ENCODE measurements at places on chromosomes 12 and 14.

DNA sequence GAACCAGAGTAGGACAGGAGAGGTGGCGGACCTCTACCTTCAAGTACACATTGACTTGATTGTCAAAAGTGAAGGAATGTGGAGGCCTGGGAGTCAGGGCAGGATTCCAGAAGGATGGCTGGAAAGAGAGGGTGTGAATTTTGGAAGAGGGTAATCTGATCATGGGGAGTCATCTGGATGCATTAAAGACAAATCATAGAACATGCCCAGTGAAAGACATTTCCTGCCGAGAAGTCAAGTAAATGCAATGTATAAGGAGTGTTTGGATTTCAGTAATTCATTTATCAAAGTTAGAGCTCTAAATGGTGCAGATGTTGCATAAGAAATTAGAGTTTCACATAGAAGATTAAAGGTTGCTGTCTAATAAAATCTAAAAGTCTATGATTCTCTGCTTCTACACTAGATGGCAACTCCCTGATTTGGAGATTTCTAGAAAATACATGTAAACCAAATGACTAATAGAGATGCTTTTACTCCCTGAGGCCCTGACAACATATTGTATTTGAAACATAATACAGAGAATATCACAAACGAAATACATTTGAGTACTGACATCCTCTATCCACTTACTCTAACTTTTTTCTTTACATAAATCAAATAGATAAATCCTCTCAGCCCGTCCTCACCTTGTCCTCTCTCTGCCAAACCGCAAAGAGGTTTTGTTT, 91.3 kb downstream of the KCNA5 start:
- no peak for DNase-seq

GRCh38 chr14:77908847-77909246, 108.9 kb downstream of the ADCK1 start:
- no peak for DNase-seq

- no peak for DNase-seq
Observed at GRCh38 chr12:132160016-132160415, 15.8 kb downstream of the NOC4L start.

- no peak for DNase-seq
Observed at GRCh38 chr14:24774187-24774915, 140.4 kb upstream of the GZMB start.

DNA sequence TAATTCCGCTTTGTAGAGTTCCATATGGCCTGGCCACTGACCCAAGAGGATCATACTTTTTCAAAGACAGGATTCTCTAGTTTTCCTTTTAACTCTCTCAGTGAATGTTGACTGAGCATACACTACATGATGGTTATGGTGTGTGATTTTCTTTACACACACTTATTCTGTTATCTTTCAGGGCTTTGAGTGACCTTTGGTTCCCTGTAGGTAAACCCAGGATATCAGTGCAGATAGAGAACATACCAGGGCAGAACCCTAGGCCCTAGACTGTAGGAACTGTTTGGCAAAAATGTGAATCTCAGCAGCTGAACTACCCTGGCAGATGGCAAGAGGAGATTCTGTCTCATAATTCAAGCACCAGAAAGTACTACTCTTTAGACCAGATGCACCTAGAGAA, 159.6 kb downstream of the KCNA5 start:
- DNase-seq, result no peak

- DNase-seq, result no peak
Observed at GRCh38 chr12:19454837-19455236, 15.5 kb downstream of the AEBP2 start.

GRCh38 chr12:71183846-71184245, 26.0 kb upstream of the TSPAN8 start:
- DNase-seq, result peak; percentile 41

GRCh38 chr12:32303174-32303549, 96.2 kb upstream of the FGD4 start:
- DNase-seq, result no peak

GRCh38 chr14:39434401-39434800, 2.2 kb upstream of the FBXO33 start:
- peak; percentile 23 for DNase-seq

GRCh38 chr12:81005606-81006005, 67.9 kb upstream of the LIN7A start:
- no peak for DNase-seq

DNA sequence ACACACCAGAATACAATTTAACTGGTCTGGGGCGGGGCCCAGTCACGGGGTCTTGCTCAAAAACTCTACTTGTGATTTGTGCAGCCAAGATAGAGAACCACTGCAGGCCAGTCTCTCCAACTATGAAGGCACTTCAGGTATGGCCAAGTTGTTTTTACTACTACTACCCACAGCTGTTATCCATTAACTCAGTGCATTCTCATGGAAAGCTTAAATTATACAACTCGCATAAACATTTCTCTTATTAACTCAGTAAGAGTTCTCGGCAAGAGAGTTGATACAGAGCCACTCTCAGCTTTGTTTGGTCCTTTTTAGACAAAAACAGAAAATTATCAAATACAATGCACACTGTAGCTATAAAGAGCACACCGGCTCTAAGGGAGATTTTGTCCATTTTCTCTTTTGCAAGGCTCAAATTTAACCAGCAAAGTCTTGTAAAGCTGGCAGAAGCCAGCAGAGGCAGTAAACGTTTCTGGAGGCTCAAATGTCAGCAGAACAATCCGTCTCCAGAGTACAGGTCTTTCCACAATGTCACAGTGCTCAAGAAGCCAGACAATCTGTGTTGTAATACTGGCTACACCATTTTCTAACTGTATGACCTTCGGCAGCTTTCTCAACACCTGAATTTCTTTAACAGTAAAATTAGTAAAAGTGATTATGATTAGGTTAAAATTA, 85.9 kb downstream of the PTGER2 start:
- DNase-seq, result no peak

GRCh38 chr14:105203057-105203531, 22.0 kb upstream of the NUDT14 start:
- DNase-seq, result peak; percentile 69

DNA sequence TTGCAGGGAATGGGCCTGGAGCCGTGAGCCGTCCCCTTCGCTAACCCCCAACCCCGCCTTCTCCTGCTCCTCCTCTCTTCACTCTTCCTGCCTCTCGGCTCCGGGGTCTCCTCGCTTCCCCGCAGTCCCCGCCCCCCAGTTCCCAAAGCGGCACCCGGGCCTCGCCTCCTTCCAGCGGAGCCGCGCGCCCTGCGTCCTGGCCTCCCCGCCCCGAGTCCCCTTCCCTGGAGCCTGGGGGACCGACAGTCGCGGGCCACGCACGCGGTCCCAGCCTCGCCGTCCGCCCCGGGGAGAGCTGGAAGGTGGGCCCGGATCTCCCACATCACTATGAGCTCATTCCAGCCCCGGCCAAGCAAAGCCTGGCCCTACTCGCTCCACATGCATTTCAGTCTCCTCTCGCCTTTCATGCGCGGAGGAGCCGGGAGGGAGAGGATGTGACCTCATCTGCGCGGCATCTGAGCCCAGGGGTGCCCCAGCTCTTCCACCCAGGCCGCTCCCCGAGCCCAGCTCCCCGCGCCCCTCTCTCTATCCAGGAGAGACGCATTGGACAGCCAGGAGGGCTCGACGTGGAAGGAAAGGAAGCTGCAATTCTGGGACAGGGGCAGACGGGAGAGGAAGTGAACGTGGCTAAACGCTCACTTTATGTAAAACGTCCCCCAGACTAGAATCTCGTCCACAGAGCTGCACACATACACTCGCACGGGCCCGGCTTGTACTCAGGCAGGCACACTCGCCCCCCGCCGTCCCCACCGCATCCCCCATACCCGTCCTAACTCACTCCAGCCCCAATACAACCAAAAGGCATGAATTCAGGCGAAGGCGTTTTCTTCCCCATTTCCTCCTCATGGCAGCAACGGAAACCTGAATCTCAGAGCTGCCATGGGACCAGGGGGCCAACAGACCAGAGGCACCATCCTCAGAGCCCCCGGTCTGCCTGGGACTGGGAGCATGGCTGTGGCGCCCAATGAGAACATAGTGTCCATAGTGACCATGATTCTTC, 108.7 kb upstream of the CCND2 start:
- DNase-seq, result peak; percentile 50

GRCh38 chr12:125222876-125223275, 157.6 kb downstream of the AACS start:
- no peak for DNase-seq

- peak; percentile 56 for DNase-seq
Observed at GRCh38 chr14:50773632-50774541, 57.1 kb downstream of the NIN start.

- DNase-seq, result peak; percentile 6
Observed at GRCh38 chr12:105587237-105587636, 256.7 kb downstream of the C12orf75 start.

DNA sequence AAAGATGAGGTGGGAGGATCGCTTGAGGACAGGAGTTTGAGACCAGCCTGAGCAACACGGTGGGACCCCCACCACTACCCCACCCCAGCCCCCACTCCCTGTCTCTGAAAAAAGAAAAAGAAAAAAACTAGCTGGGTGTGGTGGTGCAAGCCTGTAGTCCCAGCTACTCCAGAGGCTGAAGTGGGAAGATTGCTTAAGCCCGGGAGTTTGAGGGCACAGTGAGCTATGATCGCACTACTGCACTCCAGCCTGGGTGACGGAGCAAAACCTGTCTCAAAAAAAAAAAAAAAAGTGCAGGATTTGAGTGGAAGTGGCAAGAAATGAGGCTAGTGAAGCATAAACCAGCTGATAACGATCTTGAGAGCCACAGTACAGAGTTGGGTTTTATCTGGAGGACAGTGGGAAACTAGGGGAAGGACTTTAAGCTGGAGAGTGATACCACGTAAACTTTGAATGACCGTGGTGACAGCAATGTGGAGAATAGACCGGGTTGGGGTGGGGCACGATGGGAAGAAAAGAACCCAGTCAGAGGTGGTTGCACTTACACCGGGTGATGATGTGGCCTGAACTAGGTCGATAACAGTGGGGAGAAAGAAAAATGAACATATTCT, 85.3 kb downstream of the TMEM260 start:
- DNase-seq, result no peak

DNA sequence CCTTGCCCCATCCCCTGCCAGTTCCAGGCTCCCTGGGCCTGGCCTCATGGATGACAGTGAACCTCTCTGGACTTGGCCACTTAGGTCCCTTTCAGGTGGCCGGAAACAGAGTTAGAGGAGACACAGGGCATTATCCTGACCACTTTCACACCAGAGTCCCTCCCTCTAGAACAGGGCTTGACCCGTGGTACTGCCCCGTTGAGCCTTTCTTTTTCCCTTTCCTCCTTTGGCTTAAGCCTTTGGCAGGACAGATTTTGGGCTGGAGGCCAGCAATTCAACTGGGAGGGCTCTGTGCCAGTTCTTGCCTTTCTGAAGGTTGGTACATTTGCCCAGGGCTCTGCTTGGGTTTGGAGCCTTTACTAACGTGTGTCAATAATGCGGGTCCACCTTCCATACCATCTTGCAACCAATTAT, 22.8 kb downstream of the TPCN1 start:
- no peak for DNase-seq

DNA sequence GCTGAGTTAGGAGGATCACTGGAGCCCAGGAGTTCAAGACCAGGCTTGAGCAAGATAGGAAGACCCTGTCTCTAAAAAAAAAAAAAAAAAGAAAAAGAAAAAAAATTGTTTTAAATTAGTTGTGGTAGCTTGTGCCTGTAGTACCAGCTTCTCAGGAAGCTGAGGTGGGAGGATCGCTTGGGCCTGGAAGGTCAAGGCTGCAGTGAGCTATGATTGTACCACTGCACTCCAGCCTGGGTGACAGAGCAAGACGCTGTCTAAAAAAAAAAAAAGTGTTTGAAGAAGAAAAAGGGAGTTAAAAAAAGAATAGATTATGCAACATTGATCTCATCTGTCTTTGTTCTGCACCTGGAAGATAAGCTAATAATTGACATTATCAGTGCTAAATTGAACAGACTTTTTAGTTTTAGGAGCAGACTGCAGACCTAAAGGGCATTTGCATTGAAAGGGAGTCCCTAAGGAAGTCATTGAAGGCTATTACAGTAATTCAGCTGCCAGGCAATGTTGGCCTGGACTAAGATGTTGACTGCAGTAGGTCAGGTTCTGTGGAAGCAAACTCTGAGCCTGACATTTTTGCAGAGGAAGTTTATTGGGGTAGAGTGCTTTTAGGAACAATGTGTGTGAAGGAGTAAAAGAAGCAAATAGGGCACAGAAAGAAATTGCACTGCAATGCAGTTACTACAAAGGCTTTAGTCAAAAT, 215.8 kb downstream of the PCNX1 start:
- no peak for DNase-seq

DNA sequence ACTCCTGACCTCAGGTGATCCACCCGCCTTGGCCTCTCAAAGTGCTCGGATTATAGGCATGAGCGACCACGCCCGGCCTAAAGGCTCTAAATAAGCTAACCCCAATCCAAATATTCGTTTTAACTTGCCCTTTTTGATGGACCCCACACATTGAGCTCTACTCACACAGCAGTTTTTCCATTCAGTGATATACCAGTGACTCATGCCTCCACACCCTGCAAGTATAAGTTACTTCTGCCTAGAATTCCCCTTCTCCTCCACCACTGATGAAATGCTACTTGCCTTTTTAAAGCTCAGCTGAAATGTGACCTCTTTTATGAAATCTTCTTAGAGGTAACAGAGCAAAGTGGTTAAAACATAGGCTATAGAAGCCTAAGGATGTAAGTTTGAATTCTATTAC, 68.8 kb downstream of the EXOC5 start:
- DNase-seq, result peak; percentile 76

- no peak for DNase-seq
Observed at GRCh38 chr14:77220246-77221017, 38.8 kb downstream of the TMEM63C start.

GRCh38 chr12:97046901-97047300, 139.8 kb downstream of the NEDD1 start:
- DNase-seq, result no peak

DNA sequence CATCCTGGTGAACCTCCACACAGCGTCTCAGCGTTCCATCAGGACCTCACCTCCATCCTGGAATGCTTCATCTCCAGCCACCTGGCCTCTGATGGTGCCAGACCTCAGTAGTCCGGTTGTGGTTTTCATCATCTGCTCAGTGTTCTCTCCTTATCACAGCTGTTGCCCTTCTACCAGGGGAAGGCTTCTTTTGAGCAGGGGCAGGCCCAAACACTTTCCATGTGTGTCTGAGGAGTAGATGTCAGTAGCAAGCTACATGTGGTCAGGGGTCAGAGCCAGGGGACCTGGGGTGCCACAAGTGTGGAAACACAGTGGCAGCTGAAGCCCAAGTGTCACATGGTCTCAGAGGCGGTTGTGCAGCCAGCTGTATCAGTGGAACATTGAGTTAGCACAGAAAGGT, 30.2 kb upstream of the FGD4 start:
- no peak for DNase-seq

- no peak for DNase-seq
Observed at GRCh38 chr12:61860451-61860850, 399.8 kb upstream of the USP15 start.

- peak; percentile 8 for DNase-seq
Observed at GRCh38 chr14:100586403-100587085, 673 bp downstream of the BEGAIN start.

- DNase-seq, result no peak
Observed at GRCh38 chr14:100540141-100540925, 46.9 kb downstream of the BEGAIN start.

Measured in cardiac fibroblast (primary cell).